Amygdala (tissue), 56 donors: ENCODE measurements at places on chromosomes 1 and 21.

GRCh38 chr1:64203420-64203819, at the start of gene UBE2U:
Gene UBE2U (plus strand): TSS chr1:64203623. CDS start chr1:64204051, 428 bp downstream.
- DNase-seq = no peak

GRCh38 chr1:2307972-2308371, 79.9 kb downstream of the SKI start:
- no peak for DNase-seq

DNA sequence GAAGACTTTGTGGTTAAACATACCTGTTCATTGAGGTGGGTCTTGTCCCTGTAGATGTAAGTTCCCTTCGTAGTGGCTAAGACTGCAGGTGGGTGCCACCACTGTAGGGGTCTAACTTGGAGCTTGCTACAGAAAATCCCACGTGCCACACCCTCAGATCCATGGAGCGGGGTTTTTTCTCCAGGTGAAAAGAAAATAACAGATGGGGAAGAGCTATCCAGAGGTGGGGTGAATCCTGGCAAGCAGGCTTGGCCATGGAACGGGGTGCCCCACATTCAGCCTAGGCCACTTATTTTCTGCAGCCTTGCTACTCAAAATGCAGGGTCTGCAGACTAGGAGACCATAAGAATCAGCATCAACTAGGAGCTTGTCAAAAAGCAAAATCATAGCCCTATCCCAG, 24.0 kb downstream of the EXOC8 start:
- DNase-seq = no peak

DNA sequence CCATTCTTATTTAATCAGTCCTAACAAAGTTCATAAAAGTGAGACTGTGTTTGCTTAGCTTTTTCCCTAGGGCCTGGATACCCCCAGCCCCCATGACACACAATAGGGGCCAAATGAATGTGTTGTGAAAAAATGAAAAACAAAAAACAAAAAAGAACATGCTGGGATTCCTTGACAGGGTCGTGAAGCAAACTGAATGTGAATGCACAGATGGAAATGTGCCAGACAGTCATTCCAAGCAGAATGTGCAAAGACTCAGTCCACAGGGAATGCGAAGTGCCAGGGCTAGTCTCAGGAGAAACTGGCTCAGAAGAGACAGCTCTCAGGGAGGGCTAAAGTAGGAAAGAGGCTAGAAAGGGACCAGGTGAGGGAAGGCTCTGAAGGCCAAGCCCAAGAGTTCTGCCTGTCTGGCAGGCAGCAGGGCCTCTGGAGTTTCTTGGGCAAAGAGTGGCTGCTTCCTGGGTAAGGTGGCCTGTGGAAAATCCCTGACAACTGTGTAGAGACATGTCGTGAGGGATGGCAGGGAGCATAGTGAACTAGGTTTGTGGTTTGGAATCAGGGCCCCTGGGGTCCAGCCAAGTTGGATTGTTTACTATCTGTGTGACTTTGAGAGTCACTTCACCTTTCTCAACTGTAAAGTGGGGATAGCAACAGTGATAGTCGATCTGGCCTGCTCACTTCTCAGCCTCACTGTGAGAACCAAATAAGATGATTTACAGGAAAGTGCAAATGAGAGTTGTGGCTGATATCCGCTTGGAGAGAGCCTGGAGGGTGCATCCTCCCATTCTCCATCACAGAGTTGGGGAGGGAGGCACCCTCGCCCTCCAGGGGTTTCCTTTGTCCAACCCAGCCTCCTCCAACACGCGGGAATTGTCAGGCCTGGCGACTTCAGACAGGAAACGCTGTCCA, 1.2 kb upstream of the ADAM15 start:
- no peak for DNase-seq

DNA sequence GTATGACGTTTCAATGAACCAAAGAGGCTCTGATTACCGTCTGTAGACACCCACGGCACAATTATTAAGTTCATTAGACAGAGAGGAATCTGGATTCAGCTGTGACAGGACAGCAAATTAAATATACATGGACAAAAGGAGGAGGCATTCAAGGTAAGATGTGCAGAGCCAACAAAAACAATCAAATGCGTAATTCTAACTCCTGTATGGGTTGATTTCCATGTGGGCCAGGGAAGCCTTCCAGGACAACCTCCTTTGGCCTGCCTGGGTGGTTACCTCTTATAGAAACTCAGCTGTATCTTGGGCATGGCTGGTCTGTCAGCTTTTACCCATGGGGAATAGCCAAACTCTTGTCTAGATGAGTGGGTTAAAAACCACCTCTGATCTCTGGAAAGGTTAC, 43.8 kb downstream of the CCN1 start:
- DNase-seq = no peak

DNA sequence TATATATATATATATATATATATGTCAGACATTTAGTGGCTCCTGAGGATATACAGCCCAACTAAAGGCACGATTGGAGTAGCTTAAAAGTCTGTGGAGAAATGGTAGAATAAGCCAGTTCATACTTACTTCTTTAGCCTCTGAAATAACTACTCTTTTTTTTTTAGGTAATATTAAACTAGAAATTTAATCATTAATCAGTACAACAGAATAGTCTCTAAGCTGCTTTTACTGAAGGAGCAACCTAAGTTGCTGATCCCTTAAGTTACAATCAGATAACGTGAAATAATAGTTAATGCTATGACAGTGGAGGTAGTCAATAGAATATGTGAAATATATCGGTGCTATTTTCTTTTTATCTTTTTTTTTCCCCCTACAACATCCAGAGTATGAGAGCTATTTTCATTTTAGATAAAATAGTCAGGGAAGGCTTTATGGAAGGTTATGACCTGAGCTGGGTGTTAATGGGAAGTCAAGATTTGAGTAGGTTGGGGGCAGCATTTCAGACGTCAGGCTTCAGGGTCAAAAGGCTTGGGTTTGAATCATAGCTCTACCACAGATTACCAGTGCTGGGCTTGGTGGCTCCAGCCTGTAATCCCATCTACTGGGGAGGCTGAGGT, 15.6 kb downstream of the ZMPSTE24 start:
- no peak for DNase-seq

- no peak for DNase-seq
Measured at GRCh38 chr21:46295177-46295770, 9.1 kb downstream of the YBEY start.

GRCh38 chr21:18089786-18090185, 154.8 kb upstream of the CHODL start:
- no peak for DNase-seq

- no peak for DNase-seq
Measured at GRCh38 chr1:17191990-17192242, 13.0 kb upstream of the PADI1 start.

- DNase-seq = peak; percentile 21
Measured at GRCh38 chr1:205811660-205812059, 1.3 kb downstream of the SLC41A1 start.

DNA sequence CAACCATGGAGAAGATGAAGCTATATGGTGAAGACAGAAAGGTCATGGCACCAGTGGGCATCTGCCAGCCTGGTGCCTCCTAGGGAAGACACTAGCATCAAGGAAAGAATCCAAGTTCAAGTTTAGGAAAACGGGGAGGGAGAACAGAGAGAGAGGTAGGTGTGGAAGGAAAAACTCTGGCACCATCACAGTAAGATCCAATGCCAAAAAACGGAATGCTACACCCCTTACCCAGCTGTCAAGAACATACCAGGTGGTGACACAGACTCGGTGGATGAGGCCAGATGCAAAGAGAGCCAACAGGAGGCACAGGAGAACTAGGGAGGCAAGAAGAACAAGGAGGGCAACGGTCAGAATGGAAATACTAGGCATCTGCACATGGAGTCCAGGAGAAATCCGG, 3.6 kb downstream of the KRTCAP2 start:
- no peak for DNase-seq

DNA sequence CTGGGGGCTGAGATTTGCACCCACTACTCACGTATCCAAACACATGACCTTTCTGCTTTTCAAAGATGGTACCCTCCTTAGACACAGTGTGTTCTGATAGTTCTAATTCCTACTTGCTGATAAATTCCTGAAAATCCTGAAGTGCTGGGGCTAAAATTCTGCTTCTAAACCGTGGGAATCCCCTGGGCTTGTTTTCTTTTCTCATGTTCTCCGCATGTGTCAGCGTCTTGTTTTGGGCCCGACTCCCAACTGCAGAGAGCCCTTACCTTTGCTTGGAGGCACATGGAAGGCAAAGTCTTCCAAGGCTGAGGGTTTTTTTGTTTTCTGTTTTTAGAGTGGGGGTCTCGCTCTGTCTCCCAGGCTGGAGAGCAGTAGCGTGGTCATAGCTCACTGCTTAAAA, 27.2 kb downstream of the PSMG1 start:
- no peak for DNase-seq

DNA sequence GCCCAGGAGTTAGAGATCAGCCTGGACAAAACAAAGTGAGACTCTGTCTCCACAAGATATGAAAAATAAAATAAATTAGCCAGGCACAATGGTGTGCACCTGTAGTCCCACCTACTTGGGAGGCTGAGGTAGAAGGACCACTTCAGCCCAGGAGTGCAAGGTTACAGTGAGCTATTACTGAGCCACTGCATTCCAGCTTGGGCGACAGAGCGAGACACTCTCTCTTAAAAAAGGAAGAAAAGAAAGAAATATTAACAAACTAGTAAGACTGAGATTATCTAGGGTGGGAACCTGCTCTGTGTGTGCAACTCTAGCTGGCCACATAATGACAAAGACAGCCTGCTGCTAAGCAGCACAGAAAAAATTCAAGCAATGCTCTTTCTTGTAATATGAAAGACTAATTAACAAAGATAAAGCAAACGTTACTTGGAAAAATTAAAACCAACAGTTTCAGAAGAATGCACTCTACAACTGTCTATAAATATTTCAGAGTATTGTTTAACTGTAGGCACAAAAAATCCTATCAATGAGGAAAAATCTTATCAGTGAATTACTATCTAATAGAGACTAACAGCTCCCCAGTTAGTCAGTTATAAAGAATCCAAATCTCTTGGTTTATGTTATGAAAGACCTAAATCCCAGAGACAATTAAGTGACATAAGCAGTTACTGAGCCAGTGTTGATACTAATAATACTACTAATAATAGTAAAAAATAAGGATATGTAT, 74.5 kb downstream of the ENAH start:
- DNase-seq = no peak

GRCh38 chr1:200448034-200448762, 38.4 kb upstream of the ZNF281 start:
- no peak for DNase-seq

- DNase-seq = no peak
Measured at GRCh38 chr1:95023399-95024043, 49.2 kb downstream of the ALG14 start.

GRCh38 chr1:246153796-246154212, 353.3 kb downstream of the SMYD3 start:
- no peak for DNase-seq

GRCh38 chr1:43958351-43959255, 11.2 kb upstream of the DPH2 start:
- DNase-seq = no peak

DNA sequence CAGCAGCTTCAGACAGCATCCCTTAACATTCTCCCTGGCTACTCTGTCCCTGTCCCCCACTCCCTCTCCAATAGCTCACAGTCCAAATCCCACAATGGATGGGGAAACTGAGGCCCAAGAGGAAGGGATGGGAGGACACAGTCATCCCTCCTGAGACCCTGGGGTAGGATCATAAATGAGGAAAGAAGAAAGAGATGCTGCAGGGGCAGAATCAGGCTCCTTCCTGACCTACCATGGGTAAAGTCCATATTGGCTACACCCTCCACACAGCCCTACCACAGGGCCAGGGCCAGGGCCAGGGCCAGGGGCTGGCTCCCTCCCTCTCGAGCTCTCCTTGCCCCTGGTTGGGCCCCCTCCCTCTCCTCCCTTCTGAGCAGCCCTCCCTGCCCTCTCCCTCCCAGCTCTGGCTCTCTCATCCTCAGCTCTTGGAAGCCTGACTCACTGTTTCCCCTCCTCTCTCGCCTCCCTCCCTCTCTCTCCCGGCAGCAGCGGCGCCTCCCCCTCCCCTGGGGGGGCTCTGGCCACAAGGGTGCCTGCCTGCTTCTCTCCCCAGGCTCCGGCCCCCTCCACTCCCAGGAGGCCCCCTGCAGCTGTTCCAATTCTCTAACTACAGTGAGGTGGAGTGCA, 4.9 kb downstream of the AHDC1 start:
- peak; percentile 8 for DNase-seq

- DNase-seq = no peak
Measured at GRCh38 chr1:173295995-173296394, 88.9 kb upstream of the TNFSF4 start.

DNA sequence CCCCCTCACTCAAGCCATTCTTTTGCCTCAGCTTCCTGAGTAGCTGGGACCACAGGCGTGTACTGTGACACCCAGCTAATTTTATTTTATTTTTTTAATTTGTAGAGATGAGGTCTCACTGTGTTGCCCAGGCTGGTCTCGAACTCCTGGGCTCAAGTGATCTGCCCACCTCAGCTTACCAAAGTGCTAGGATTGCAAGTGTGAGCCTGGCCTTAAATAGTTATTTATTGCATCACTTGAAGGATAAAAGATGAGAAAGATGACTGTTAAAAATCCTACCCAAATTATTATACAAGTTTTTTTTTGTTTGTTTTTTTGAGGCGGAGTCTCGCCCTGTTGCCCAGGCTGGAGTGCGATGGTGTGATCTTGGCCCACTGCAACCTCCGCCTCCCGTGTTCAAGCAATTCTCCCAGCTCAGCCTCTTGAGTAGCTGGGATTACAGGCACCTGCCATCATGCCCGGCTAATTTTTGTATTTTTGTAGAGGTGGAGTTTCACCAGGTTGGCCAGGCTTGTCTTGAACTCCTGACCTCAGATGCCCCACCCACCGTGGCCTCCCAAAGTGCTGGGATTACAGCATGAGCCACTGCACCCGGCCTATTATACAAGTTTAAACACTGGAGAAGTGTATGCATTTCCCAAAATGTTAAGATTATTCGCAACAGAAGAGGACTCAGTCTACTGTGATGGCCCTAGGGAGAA, 2.3 kb downstream of the UTP11 start:
- DNase-seq = no peak

DNA sequence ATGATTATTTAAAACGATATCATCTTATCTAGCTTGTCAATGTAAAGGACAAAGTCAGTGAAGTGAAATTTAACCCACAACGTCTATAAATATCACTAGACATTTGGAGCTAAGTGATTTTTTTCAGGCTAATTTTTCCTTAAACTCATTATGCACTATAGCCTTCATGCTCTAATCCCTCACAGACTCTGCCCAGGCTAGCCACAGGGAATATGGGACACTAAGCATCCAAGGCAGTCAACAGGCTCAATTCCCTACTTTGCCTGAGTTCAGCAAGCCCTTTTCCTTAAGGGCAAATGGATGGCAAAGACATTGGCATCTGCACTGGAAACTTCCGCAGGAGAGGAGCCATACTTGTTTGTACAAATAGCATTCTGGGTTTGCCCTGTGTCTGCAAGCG, 577.0 kb downstream of the LMO4 start:
- no peak for DNase-seq

GRCh38 chr1:224108991-224109390, 4.9 kb upstream of the FBXO28 start:
- DNase-seq = no peak
